ENCODE measurements at places on chromosomes 11 and 22. TPM values are rescaled to one million over a fixed set of nuclear protein-coding genes. Genes with fewer than 3 reads are reported as not detected.

Gene KIAA0930
- total RNA-seq, result 18.8 TPM

Gene KRTAP5-8
- total RNA-seq, result 0.54 TPM

Gene EIF4G2
- total RNA-seq, result 489 TPM

Gene KCNE3
- not detected for total RNA-seq

Gene CCDC86
- 5.5 TPM for total RNA-seq

Gene RASSF10
- total RNA-seq, result not detected

Gene RAB3IL1
- 0.91 TPM for total RNA-seq

Gene PCSK7
- 21.8 TPM for total RNA-seq

Gene PRR33
- 1.1 TPM for total RNA-seq

Gene ARRB1
- 7.1 TPM for total RNA-seq

Gene TRIM49
- not detected for total RNA-seq

Gene C11orf16
- 0.39 TPM for total RNA-seq

Gene MN1
- 7.7 TPM for total RNA-seq

Gene TBX10
- not detected for total RNA-seq

Gene IL18
- total RNA-seq, result 3.1 TPM

Gene RASL10A
- total RNA-seq, result not detected

Gene DENND6B
- total RNA-seq, result 12.2 TPM

Gene KRTAP5-2
- 0.71 TPM for total RNA-seq

Gene PRRG4
- total RNA-seq, result 0.11 TPM

Gene PACSIN3
- 2.5 TPM for total RNA-seq

Gene C1QTNF4
- 5.9 TPM for total RNA-seq

Gene RPS3
- total RNA-seq, result 2,077 TPM

Gene HIPK3
- 59.3 TPM for total RNA-seq

Gene DDI1
- total RNA-seq, result 0.38 TPM
